Stimulated activated CD8-positive, alpha-beta memory T cell treated with anti-CD3 and anti-CD28 coated beads, Interleukin-2, amount 100 ng/mL, for 1 hour (primary cell): ENCODE measurements at places on chromosomes 6 and 20.

GRCh38 chr6:16409531-16410441 lies 171.4 kb downstream of the GMPR start:
- DNase-seq = peak; percentile 32

DNA sequence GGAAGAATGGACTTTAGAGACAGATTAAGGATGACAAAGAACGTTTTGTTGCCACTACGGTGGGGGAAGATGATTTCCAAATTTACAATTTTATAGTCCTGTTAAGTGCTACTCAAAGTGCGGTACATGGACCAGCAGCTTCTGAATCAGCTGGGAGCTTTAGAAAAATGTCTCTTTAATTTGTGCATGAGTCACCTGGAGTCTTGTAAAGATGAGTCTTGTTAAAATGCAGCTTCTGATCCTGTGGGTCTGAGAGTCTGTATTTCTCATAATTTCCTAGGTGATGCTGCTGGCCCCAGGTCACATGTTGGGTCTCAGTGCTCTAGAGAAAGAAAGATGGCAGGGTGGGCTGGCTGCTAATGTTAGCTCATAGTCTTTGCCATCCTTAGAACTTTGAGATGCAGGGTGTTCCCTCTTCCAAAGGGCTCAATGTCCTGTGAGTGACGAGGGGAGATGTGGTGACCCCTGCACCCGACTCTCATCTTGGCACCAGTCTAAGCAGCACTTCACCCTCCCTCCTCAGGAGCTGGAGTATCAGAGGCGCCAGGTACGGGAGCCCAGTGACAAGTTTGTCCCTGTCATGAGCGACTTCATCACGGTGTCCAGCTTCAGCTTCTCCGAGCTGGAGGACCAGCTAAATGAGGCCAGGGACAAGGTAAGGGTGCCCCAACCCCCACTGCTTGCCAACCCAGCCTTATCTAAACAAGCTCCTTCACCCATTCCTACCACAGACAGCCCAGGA lies 34.5 kb downstream of the MOCS1 start:
- no peak for DNase-seq

DNA sequence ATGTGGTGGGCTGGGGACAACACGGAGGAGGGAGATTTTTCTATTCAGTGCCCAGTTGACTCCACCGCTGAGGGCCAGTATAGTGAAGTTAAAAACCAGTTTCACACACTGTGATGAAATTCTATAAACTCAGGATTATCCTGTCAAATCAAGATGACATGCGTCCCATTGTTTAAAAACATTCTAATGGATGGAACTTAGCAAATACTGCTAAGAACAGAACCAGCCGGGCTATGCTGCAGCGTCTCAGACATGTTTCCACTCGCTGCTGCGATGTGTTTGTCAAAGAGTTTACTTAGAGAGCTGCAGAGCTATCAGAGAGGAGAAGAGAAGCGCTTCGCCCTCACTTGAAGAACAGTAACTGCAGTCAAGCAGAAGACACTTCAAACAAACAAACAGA lies 212.6 kb upstream of the FOXQ1 start:
- no peak for DNase-seq

DNA sequence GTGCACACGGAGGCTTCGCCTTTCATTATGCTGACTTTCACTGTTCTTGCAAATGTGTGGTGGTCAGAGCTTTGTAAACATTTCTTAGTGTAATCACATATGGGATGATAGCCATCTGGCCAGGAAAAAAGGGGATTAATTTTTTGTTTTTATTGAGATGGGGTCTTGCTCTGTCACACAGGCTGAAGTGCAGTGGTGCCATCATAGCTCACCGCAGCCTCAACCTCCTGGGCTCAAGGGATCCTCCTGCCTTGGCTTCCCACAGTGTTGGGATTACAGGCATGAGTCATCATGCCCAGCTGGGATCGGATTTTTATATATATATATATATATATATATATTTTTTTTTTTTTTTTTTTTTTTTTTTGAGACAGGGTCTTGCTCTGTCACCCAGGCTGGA lies 11.0 kb upstream of the TIAM2 start:
- no peak for DNase-seq

- DNase-seq = no peak
Observed at GRCh38 chr6:5772408-5773120, 234.2 kb downstream of the NRN1 start.

GRCh38 chr20:16472045-16472872 lies 101.0 kb downstream of the KIF16B start:
- DNase-seq = no peak

- no peak for DNase-seq
Observed at GRCh38 chr6:99563056-99563723, 5.3 kb downstream of the CCNC start.

DNA sequence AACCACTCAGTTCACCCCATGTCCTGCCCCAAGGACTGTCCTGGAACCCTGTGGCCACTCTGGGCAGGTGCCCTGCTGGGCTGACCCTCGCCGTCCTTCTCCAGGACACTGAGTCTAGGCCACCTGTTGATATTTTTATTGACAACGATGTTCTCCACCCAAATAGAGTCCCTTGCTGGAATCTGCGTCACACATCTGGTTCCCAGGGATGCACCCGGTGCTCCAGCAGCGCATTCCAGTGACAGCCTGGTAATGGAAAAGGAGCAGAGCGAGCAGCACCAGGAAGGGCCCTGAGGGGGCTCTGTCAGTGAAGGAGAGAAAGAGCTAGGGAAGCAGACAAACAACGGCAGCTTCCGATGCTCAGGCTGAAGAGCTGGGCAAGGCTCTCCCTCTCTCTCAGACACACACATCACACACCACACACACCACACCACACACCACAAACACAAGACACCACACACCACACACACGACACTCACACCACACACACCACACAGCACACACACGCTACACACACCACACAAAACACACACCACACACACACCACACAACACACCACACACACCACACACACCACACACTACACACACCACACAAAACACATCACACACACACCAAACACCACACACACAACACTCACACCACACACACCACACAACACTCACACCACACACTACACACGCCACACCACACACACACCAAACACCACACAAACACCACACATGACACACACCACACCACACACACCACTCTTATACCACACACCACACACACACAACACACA lies 117.9 kb upstream of the THBS2 start:
- DNase-seq = no peak

- DNase-seq = no peak
Observed at GRCh38 chr6:37077905-37078296, 72.4 kb downstream of the FGD2 start.

- DNase-seq = no peak
Observed at GRCh38 chr6:99613409-99613704, 6.7 kb downstream of the PRDM13 start.

DNA sequence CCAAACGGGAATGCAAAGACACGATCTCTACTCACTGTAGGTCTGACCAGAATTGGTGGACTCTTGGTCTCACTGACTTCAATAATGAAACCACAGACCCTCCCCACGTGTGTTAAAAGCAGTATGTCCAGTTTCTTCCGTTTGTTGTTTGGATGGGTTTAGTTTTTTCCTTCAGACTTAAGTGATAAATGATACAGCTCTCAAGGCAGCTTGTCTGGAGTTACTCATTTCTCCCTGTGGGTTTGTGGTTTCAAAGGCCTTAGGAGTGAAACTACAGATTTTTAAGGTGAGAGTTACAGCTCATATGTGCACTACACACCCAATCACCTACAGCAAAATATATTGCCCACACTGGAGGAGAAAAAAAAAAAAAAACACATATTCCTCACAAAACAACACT lies 86.7 kb upstream of the STMND1 start:
- DNase-seq = no peak

DNA sequence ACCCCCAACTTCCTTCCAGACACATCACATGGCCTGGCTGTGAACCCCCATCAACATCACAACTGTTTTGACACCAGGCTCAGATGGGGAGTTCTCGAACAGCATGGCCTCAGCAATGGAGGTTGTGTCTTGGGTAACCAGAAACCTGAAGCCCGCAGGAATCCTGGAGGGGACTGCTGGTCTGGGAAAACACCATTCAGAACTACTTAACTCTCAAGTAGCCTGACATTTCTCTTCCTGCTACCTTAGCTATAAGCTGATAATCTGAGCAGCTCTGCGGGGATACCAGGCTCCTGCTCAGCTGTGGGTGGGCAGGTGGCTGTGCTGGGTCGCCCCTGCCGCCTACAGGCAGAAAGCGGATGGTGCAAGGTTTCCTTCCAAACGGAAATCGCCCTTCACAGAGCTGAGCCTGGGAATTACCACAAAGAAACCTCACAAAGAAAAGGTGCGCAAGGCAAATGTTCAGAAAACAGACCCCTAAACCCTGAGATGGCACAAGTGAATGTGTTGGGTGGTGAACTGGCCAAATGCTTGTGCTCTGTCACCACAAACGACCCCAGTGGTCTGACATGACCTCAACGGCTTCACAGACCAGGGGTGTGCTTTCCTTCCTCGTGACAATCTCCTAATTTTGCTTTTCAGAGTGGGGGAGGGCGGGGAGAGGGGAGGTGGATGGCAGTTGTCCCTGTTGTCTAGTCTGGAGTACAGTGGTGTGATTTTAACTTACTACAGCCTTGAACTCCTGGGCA lies 29.5 kb downstream of the SNX5 start:
- peak; percentile 15 for DNase-seq

DNA sequence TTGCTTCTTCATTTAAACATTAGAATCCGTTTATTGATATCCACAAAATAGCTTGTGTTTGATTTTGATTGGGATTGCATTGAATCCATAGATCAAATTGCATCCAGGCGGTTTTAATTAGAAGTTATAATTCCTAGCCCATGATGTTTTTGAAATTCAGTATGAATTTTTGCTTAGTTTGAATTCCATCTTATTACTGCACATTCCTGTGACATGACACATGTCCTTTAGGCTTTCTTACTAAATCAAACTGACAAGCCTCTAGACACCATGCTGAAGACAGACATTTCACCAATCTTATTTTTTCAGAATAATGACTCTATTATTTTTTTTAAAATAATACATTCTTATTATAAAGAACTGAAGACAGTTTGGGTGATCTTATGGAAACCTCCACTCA lies 21.4 kb upstream of the PI16 start:
- no peak for DNase-seq

DNA sequence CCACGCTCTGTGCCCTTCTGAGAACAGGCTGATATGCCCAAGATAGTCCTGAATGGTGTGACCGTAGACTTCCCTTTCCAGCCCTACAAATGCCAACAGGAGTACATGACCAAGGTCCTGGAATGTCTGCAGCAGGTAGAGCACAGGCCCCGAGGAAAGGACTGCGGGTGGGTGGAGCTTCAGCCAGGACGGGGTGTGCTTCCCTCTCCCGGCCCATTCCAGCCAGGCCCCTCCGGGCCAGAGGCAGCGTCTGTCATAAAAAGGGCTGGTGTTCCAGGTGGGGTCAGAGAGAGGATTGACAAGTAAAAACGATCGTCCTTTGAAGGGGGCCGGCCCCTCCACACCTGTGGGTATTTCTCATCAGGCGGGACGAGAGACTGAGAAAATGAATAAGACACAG lies 1.3 kb downstream of the RTEL1 start:
- no peak for DNase-seq

- DNase-seq = no peak
Observed at GRCh38 chr6:147003186-147003585, 201.0 kb upstream of the STXBP5 start.

GRCh38 chr20:58086763-58087561 lies 141.5 kb downstream of the ANKRD60 start:
- DNase-seq = no peak
